ENCODE measurements at places on chromosomes 7 and 10. TPM values are rescaled to one million over a fixed set of nuclear protein-coding genes. Genes with fewer than 3 reads are reported as not detected.
A peak's percentile ranks its signal among the peaks of the same experiment; 100 is the strongest.

WNT8B gene
- not detected for total RNA-seq

CYREN gene
- 21.0 TPM for total RNA-seq

IKZF1 gene
- 301 TPM for total RNA-seq

SFTPA1 gene
- total RNA-seq: not detected

ASZ1 gene
- total RNA-seq: not detected

ACTL6B gene
- not detected for total RNA-seq

WBP1L gene
- total RNA-seq: 21.1 TPM

RAB19 gene
- total RNA-seq: 2.1 TPM

HOXA6 gene
- not detected for total RNA-seq

DNA sequence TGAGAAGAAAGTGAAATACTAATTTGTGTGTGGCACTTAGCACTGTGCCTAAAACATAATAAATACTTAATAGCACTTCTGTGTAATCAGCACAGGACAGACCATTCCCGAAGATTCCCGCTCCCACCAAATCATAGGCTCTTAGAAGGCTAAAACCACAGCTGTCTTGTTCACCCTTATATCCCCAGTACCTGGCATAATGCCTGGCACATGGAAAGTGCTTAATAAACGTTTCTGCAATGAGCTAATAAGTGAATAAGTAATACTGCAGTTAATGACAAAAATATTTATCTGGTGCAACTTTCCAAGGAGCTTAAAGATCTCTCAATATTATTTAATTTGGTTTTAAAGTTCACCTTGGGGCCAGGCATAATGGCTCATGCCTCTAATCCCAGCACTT is 43.2 kb downstream of the MTURN start:
- H3K27ac ChIP-seq: no peak overlapping the region
- no peak for DNase-seq
- no peaks in the 10 kb centered on the region for H3K27me3 ChIP-seq

- no peak overlapping the region for H3K4me3 ChIP-seq
- DNase-seq: no peak
- H3K27ac ChIP-seq: no peak overlapping the region
- H3K27me3 ChIP-seq: no peaks in the 10 kb centered on the region
- H3K36me3 ChIP-seq: peaks cover 7% of the 10 kb centered on the region
Measured at GRCh38 chr7:127976056-127976737, 55.0 kb downstream of the LRRC4 start.

DNA sequence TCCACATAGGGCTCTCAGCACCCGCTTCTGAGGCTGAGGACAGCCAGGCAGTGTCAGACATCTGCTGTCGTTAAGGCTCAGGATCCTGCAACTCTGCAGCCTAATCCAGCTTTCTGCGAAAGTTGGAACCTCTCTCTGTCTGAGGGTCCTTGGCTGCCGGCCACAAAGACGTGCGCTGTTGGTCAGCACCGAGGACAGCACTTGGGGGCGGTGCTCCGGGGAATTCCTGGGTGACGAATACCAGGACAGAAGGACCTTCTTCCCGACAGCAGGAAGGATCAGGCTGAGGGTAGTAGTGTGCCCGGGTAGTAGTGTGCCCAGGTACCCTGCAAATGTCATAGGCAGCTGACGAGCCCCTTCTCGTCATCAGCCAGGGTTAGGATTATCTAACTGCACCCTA is 16.0 kb upstream of the RASGEF1A start:
- H3K36me3 ChIP-seq: no peaks in the 10 kb centered on the region
- no peak overlapping the region for H3K4me3 ChIP-seq
- H3K4me1 ChIP-seq: peaks cover 18% of the 10 kb centered on the region

DNA sequence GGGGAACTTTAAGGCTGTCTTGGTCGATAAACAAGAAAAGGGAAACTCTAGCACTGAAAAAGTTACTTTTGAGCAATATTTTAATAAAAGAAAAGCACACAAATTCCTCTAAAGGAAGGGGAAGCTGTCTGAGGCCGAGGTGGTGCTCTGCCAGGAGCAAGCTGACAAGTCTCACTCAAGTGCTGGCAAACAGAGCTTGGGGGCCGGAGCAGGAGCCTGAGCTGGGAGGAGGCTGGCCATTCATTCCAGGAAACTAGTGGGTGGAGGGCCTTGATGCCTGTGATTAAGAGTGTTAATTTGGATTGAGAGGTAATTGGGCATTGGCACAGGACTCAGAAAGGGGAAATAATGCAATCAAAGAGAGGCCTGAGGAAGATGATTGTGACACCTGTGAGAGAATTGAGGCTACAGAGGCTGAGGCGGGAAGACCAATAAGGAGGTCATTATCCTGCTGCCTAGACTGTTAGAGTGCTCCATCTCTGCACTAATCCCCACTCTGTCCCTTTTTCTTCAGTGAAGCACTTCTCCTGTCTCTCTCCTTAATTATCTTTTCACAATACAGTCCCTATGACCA is 154.9 kb upstream of the COL1A2 start:
- H3K36me3 ChIP-seq: no peaks in the 10 kb centered on the region
- H3K4me3 ChIP-seq: no peak overlapping the region
- no peaks in the 10 kb centered on the region for H3K4me1 ChIP-seq
- H3K27me3 ChIP-seq: peaks cover 9% of the 10 kb centered on the region

- no peak for DNase-seq
- H3K36me3 ChIP-seq: no peaks in the 10 kb centered on the region
- H3K4me1 ChIP-seq: no peaks in the 10 kb centered on the region
- no peak overlapping the region for H3K27ac ChIP-seq
- H3K27me3 ChIP-seq: no peaks in the 10 kb centered on the region
Measured at GRCh38 chr7:128876978-128877755, 14.5 kb downstream of the ATP6V1F start.

DNA sequence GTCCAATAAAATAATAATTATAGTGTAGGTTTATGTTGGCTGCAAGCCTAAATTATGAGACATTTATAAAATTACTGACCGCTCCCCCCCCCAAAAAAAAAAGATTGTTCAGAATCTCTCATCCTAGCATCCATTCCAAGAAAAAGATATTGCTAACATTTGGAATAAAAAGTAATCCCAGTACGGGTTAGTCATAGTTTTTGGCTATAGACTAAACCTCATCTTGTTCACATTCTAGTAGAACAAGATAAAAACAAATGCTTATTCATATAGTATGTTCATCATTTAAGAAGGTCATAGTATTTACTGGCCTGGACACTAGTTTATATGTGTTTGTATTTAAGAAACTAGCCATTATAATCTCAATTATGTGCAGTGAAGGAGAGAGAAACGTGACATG is 44.0 kb downstream of the ADK start:
- H3K36me3 ChIP-seq: no peaks in the 10 kb centered on the region
- no peak for DNase-seq
- no peak overlapping the region for H3K4me3 ChIP-seq
- H3K27me3 ChIP-seq: no peaks in the 10 kb centered on the region
- peaks cover 18% of the 10 kb centered on the region for H3K4me1 ChIP-seq
- peak overlapping the region; percentile 67 for H3K27ac ChIP-seq
